ENCODE measurements at places on chromosomes 1 and 21. TPM values are rescaled to one million over a fixed set of nuclear protein-coding genes. Genes with fewer than 3 reads are reported as not detected.

Gene PANK4
- 20.5 TPM for total RNA-seq

Gene GPATCH4
- 11.5 TPM for total RNA-seq

Gene ATP1A4
- not detected for total RNA-seq

Gene IRF2BP2
- total RNA-seq = 77.9 TPM

Gene DNALI1
- total RNA-seq = 3.6 TPM

Gene LPAR3
- total RNA-seq = not detected

Gene PDZK1
- 0.10 TPM for total RNA-seq

Gene MYOG
- not detected for total RNA-seq

Gene EPHX1
- total RNA-seq = 427 TPM

Gene DCST1
- not detected for total RNA-seq

Gene BEST4
- not detected for total RNA-seq

Gene CRNN
- total RNA-seq = not detected

Measured in cardiac ventricle fibroblast (primary cell).